ENCODE measurements at places on chromosomes 1 and 21.

- no peak for DNase-seq
Observed at GRCh38 chr1:22295396-22295795, 152.5 kb upstream of the WNT4 start.

DNA sequence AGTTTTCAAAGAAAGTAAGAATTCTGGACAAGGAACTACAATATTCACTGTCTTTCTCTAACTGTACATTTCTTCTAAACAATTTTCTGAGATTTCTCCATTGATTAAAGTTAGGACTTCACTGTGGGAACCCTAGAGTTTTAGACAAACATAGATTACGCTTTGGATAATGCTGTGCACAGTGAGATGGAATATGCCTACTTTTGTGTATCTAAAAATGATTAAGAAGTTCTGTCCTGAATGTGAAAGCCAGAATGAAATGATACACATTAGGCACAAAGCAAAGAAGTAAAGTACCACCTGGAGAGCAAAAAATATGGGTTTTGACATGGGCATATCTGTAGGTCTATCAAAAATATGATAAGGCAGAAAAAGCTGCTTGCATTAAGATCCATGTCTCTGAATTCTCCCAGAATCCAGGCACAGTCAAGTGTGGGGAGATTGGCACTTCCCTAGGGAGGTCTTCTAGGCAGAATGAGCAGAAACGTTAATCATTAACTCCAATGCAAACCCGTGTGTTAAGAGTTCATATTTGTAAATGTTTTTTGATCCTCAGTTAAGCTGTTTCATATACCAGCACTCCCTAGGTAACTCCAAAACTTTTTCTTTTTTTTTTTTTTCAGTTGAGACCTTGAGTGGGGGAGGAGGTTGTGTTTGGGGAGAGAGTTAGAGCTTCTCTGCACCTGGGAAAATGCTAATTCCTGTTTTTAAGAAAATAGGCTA, 467.1 kb downstream of the LMO4 start:
- DNase-seq, result no peak

- no peak for DNase-seq
Observed at GRCh38 chr1:68166348-68166747, 66.0 kb downstream of the WLS start.

GRCh38 chr21:35850029-35850428, 210.3 kb downstream of the SETD4 start:
- no peak for DNase-seq

GRCh38 chr1:154442006-154442740, 37.0 kb downstream of the IL6R start:
- DNase-seq, result no peak

Data from hippocampal formation (tissue), 2 donors.